ENCODE measurements at places on chromosomes 11 and 22.

DNA sequence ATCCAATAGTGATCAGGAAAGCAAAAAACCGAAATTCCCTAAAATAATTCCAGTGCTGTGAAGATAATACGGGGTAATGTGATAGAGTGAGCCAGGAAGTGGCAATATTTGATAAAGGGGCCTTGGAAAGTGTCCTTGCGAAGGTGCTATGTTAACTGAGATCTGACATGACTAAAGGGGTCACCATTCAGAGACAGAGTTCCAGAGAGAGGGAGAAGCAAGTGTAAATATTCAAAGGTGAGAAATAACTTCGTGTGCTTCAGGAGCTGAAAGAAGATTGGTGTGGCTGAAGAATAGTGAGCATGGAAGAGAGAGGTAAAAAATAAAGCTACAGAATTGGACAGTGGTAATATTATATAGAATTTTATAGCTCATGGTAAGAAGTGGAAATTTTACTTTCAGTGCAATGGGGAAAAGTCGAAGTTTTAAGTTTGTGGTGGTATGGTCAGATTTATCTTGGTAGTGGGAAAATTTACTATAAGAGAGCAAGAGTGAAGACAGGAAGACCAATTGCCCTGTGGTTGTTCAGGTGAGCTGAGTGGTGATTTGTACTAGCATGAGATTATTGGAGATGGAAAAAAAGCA, 164.5 kb downstream of the JRKL start:
- no peak for DNase-seq

GRCh38 chr11:134579724-134580609, 167.9 kb upstream of the B3GAT1 start:
- no peak for DNase-seq

DNA sequence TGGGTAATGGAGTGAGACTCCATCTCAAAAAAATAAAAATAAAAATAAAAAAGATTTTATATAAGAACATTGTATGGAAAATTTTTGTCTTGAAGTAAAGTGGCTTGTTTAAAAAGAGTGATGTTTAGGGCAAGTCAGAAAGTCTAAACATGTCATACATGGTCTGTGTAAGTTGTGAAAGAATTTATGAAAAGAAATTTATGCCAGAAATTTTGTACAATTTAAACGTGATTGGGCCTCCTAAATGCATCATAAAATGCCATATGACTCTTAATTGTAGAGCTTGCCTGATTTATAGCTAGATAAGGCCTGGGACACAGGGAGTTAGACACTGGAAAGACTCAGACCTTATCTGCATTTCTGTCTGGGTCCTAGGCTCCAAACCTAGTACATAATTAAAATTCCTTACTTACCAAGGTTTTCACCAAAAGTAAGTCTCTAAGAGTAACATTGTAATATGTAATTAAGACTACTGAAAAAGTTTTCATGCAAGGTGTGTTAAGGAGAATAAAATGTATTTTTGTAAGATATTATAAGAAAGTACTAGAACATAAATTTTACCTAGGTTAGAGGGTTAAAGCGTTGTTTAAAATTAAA, 110.5 kb downstream of the AASDHPPT start:
- DNase-seq = no peak

- DNase-seq = peak; percentile 80
Observed at GRCh38 chr22:46027211-46028105, 50.5 kb upstream of the WNT7B start.

- DNase-seq = no peak
Observed at GRCh38 chr22:50074551-50075530, 10.4 kb downstream of the MLC1 start.

- no peak for DNase-seq
Observed at GRCh38 chr11:118933486-118933885, 7.8 kb upstream of the BCL9L start.

DNA sequence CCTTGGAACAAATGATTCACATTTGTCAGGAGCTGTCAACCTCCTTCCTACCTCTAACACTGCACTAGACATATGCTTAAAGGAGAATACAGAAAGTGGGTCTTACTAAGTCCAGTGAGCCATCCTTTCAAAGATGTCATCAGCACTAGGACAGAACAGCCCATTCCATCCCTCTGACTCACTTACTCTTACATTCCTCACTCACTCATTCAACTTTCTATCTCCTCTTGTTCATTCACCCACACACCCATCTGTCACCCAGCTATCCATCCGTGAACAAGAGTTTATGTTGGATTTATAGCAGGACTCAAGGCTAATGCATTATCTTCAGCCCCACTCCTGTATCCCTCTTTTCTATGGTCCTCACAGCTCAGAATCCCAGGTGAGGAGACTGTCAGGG, 9.1 kb downstream of the INSC start:
- DNase-seq = no peak

GRCh38 chr11:11717064-11717725, 95.4 kb upstream of the GALNT18 start:
- DNase-seq = no peak

DNA sequence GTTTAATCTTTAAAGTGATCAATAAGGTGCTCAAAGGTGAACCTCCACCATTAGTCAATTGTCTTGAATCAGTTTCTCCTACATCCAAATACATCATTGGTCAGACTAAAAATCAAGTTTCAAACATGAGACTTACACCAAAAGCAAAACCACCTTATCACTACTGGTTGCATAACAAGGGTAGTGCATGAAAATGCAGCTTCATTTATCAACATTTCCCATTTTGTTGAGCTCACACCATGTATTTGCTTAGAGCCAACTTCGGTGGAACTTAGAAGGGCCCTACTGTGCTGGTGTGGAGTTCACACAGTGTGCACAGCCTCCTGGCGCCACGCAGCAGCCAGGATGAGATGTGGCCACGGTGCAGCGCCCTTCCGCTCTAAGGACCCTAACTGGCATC, 23.1 kb upstream of the PHLDA2 start:
- DNase-seq = no peak

DNA sequence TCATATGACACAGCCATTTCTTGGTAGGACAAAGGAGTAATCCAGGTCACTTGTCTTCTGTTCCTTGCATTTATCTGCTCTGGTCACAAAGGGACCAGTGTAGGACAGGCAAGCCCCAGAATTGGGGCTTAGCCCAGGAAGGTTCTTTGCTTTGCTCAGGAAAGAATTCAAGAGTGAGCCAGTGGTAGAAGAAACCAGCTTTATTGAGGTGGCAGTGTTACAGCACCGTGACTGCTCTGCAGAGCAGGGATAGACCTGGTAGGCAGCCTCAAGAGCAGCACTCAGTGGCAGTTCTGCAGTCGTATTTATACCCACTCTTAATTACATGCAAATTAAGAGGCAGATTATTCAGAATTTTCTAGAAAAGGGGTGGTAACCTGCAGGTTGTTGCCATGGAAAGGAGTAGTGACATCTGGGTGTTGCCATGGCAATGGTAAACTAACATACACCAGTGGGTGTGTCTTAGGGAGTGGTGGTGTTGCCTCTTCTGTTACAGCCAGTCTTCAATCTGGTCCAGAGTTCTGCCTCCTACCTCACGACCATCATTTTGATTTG, 84.9 kb upstream of the RAB1B start:
- DNase-seq = peak; percentile 39

- no peak for DNase-seq
Observed at GRCh38 chr11:132686886-132687285, 845.4 kb downstream of the OPCML start.

GRCh38 chr11:108958368-108959104, 293.7 kb downstream of the DDX10 start:
- DNase-seq = no peak

Measured in substantia nigra (tissue), 51 donors.